ENCODE measurements at places on chromosomes 6 and 20.

DNA sequence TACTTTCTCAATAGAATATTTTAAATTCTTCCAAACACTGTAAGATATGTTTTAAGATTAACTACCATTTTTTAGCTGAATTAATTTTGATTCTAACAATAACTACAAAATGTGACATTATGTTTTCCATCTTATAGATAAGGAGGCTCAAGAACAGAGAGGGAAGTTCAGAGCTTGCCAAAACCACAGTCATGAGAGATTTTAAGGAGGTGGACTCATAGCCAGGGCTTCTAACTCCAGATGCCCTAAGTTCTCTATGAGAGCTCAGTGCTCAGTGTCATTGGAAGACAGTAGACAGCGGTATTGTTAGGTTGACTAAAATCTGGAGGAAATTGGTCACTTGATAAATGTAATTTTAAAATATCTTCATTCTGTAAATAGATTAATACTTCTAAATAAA is 144.2 kb downstream of the PACRG start:
- DNase-seq, result no peak

- DNase-seq, result no peak
These were observed 143.8 kb downstream of the TBC1D7 start for GRCh38 chr6:13184547-13184946.

DNA sequence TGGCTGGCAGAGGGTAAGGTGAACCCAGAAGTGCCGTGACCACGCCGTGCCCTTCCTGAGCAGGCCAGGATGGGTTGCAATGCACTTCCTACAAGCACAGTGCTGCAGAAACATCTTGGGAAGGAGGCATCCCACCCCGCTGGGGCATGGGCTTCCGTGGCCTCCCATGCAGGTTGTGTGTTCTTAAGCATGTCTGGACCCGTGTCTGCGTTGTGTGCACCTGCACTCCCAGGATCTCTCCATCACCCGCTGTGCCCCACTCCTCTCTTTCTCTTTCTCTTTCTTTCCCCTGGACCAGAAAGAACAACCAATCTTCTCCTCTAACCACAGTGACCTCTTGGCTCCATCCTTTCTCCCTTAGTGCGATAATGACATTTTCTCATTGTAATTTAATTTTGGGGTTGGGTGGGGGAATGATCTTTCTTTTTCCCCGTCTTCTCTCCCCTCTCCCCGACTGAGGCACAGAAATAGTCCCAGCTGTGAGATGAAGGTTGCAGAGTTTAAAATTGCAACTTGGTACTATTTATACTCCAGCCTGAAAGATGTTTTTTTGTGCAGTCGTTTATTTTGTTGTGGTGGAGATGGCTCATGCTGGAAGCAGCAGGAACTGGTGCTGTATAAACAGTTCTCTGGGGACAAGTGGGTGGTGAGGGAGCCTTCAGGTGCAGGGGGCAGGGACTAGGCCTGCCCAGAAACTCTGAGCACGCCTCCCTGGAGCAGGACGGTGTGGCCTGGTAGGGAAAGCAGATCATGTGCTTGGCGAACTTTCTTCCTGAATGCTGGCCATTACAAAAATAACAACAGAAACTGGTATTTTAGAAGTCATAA is 20.5 kb downstream of the BCAS4 start:
- DNase-seq, result no peak

DNA sequence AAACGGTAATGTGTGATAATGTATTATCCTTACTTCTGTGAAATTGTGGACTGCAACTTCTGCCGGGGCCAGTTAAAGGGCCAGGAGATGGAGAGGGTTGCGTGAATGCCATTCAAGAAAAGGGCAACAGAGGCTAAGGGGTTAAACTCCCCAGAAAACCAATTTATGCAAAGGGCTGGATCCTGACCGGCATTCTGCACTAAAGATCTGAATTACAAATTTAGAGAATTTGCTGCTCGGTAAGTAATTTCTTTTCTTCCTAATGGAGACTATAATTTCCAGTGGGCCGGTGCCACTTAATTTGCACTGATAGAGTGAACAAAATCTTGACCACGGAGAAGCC is 130.1 kb downstream of the BCAS1 start:
- no peak for DNase-seq

DNA sequence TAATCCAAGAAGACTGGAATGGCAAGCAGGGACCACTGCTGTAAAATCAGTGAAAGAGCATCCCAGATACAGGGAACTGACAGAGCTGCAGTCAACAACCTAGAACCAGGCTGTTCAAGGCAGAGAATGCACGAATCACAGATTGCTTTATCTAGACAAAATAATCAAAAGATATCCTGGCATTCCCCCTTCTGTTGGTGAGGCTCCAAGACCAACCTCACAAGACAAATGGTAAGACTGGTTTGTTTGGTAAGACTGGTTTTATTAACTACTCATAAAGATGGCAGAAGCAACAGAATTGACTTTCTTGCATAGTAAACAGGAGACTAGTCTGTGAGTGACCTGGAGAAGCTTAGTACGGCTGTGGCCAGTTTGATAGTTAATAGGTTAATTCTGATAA is 88.8 kb upstream of the AHI1 start:
- DNase-seq, result no peak

- DNase-seq, result no peak
These were observed 38.7 kb downstream of the GSS start for GRCh38 chr20:34916774-34917354.

GRCh38 chr6:167957626-167958025 is 39.8 kb upstream of the KIF25 start:
- no peak for DNase-seq

DNA sequence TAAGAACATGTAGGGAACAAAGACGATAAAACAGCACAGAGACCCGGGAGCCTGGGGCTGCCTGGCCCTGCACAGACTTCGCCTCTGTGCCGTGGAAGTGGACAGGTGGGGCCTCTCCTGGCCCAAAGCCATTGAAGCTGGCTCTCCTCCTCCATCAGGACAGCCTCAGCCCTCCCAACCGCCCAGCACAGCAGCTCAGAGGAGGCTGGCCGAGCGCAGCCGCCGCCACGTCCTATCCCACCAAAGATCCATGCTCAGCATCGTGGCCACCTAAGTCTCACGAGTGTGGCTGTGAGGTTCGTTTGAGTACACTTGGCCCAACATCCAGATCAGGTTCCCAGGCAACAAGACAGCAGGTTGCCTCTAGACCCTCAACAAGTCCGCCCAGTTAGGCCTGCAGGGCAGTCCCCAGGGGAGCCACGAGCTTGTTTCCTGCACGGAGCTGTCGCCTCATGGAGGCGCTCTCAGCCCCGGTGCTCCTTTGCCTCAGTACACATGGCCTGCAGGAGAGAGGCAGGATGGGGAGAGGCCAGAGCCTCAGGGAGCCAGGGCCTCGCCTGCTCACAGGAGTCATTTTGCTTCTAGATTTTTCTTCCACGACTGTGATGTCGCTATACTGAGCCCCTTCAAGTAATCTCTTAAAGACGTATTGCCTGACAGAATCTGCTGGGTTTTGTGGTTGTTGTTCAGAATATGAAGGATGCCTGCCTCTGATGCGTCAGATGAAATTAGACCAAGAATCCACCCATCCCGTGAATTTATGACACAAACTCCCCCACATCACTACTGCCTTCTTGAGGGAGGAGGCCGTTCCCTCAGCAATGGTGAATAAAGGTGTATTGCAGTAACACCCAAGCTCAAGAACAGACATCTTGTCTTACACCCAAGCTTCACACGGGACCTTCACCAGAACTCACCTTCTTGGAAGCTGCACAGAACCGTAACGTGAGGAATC is 102.7 kb downstream of the RNASET2 start:
- DNase-seq, result no peak

- no peak for DNase-seq
These were observed 93.0 kb downstream of the NDUFAF5 start for GRCh38 chr20:13877793-13878192.

DNA sequence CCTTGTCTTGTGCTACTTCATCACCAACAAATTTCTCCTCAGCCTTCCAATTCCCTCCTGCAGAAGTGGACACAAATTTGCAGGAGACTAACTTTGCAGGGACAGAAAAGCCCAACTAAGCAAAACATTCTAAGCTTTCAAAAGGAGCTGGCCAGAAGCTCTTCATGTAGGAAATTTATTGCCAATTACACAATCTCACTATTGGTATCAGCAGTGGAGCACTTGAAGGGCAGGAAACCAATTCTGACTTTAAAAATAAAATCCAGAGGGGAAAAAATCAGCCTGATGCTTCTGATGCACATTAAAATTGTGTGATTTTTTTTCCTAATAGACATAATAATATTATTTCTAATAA is 193.3 kb downstream of the LY86 start:
- no peak for DNase-seq

- DNase-seq, result no peak
These were observed 1066.5 kb upstream of the MANEA start for GRCh38 chr6:94510877-94511276.

DNA sequence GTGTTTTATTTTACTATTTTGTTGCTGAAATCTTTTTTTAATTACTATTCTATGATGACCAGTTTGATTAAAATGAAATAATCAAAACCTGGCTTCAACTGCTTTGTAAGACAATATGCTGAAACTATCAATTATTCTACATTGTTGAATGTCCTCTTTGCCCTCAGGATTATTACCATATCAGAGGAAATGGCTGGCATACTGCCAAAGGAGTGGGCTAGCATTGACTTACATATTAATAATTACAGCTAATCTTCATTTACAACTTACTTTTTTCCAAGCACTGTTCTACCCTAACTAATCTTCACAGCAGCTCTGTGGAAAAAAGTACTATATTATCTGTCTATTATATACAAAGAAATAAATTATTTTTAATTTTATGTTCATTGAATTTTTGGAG is 560.5 kb downstream of the BCKDHB start:
- DNase-seq, result no peak

DNA sequence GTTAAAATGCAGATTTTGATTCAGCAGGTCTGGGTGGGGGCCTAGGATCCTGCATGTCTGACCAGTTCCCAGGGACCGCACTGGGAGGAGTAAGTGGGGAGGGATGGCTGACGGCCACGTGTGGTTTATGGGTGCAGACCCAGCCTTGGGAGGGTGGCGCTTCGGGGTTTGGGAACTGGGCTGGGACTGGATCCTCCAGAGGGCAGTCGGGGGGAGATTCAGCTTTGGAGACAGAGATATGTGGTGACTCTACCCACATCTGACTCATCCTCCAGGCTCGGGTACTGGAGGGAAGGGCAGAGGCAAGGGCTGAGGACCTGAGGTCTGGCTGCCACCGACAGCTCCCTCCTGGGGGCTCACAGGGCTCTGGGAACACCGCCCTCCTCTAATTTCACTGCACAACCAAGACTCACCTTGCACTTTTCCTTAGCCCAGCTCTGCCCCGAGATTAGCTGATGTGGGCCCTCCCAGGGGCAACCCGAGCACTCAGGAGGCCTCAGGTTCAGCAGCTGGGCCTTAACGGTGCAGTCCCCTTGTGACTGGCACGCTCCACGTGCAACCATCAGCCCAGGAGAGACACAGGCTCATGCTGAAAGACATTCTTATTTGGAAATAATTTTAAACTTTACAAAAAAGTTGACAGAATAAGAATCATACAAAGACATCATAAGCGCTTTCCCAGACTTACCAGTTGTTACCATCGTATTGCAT is 172.8 kb upstream of the PMEPA1 start:
- DNase-seq, result no peak

- DNase-seq, result no peak
These were observed 100.8 kb upstream of the FRMD1 start for GRCh38 chr6:168179702-168180382.

GRCh38 chr6:23073821-23074220 is 504.5 kb downstream of the HDGFL1 start:
- DNase-seq, result no peak

DNA sequence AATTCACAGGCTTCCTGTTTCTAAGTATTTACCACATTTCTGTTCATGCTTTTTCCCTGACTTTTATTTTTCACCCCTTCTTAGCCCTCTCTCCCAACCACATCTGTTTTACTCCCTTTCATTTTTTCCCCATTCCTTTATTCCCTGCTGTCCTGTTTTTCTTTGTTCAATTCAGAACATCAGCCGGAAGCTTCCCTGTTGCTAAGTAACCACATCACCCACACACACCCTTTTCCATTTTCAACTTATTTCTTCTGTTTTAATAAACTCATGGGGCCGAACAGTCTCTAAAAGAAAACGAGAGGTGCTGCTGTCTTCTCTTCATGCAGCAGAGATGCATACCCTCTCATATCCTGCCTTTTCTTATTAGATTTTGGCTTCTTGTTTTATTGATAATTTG is 53.5 kb upstream of the CEP85L start:
- no peak for DNase-seq

DNA sequence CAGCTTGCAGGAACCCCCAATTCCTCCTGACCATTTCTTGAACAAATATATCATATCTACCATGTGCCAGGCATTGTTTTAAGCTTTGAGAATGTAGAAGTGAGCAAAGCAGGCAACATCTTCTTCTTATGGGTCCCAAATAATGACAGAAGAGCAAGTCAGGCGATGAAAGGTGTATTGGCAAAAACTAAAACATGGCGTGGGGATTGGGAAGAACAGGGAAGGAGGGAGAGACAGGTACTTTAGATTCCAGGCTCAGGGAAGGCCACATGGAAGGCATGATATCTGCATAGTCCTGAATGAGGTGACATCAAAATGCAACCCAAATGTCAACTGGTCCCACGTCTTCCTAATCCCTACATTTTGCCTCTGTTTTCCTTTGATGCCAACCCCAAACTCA is 187.1 kb downstream of the ZNF217 start:
- DNase-seq, result no peak

DNA sequence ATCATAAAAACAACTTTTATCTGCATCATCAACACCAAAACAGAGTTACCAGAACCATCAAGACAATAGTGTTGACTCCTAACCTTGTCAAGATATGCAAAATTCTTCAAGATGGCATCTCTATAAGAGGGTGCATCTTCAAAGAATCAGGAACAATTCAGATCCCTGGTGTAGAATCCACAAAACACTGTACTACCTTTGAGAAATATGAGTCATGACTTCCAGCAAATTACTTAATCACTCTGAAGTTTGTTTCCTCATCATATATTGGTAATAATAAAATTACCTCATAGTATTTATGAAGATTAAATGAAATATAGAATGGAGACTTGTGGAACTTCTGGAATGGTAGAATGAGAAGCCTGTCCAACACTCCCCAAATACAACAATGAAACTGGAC is 221.3 kb upstream of the SUPT3H start:
- DNase-seq, result no peak
